ENCODE measurements at places on chromosomes 2 and 18.

- DNase-seq, result no peak
Measured at GRCh38 chr2:197985029-197985638, 180.7 kb downstream of the PLCL1 start.

GRCh38 chr18:21000667-21001066 lies 110.9 kb downstream of the ROCK1 start:
- DNase-seq, result no peak

GRCh38 chr2:10982931-10983701 lies 71.4 kb downstream of the KCNF1 start:
- DNase-seq, result no peak

DNA sequence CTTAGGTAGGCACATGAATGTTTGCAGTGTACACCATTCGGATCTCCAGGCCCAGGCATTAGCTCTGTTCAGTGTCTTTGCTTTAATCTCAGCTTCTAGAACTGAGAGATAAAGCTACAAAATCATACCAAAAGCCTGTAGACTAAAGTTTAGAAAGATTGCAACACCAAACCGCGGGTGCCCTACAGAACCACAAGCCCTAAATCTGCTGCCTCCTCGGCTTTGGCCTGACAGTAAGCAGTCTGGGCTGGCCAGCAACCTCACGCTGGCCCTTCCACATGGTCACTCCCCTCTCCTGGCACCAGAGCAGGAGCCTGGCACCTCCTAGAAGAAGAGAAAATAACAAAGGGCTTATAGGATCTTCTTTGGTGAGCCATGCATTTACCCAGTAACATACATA lies 8.9 kb upstream of the OSR1 start:
- DNase-seq, result no peak

- no peak for DNase-seq
Measured at GRCh38 chr18:3180325-3180724, 39.4 kb downstream of the MYOM1 start.

DNA sequence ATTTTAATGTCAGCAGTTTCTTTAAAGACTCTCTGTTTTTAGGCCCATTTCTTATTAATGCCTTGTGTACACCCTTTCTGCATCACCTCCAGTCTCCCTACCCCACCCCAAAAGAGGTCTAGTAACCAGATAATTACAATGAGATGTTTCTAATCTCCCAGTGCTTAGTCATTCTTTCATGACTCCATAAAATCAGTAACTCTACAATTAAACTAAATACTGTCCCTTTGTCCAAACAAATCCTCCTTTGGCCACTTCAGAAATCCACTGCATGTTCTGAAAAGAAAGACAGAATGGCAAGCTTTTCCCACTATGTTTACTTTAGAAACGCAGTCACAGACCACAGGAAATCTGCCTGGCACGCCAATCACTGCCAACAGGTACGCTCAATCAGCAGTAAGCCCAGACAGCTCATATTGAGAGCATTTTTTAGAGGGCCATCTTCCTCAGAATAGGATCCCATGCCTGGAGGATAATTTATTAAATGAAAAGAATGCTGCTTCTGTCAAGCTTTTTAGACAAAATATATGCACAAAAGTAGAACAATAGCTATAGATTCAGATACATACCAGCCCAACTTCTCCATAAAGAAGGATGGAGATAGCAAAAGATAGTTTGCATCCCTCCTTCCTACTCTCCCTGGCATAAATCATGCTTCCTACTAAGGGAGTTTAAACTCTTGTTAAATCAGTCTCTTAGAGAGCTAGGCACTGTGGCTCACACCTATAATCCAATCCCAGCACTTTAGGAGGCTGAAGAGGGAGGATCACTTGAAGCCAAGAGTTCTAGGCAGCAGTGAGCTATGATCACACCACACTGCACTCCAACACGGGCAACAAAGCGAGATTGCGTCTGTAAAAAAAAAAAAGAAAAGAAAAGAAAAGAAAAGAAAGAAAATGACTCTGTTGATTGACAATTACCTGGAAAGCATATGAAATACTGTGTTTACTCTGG lies 14.6 kb downstream of the CLASP1 start:
- DNase-seq, result no peak

- no peak for DNase-seq
Measured at GRCh38 chr2:16055848-16056580, 115.7 kb downstream of the MYCN start.

- no peak for DNase-seq
Measured at GRCh38 chr2:59734743-59735142, 818.7 kb downstream of the BCL11A start.

GRCh38 chr2:54724560-54725342 lies 1.3 kb downstream of the EML6 start:
- peak; percentile 12 for DNase-seq

GRCh38 chr2:196288006-196288538 lies 116.7 kb upstream of the STK17B start:
- DNase-seq, result no peak

GRCh38 chr2:30872797-30873196 lies 65.6 kb upstream of the CAPN13 start:
- no peak for DNase-seq

GRCh38 chr2:100350661-100351185 lies 28.4 kb upstream of the LONRF2 start:
- DNase-seq, result no peak
